ENCODE measurements at places on chromosomes 12 and 14.

DNA sequence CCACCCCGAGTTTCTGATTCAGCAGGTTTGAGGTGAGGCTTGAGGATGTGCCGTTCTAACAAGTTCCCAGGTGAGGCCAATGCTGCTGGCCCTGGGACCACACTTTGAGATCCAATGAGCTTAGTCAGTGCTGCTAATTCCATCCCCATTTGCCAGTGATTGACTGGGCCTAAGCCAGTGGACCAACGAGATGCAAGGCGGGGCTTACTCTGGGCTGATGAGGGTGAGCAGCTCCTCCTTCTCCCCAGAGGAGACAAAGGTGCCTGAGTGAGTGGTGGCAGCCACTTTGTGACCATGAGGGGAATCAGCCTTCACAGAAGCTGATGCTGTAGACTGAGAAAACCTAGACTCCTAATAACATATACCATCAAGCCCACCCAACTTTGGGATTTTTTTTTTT lies 23.1 kb upstream of the HNF1A start:
- no peak for DNase-seq

GRCh38 chr14:68140806-68141205 lies 321.2 kb downstream of the RAD51B start:
- no peak for DNase-seq

GRCh38 chr14:63435838-63436237 lies 107.3 kb downstream of the PPP2R5E start:
- DNase-seq = no peak

DNA sequence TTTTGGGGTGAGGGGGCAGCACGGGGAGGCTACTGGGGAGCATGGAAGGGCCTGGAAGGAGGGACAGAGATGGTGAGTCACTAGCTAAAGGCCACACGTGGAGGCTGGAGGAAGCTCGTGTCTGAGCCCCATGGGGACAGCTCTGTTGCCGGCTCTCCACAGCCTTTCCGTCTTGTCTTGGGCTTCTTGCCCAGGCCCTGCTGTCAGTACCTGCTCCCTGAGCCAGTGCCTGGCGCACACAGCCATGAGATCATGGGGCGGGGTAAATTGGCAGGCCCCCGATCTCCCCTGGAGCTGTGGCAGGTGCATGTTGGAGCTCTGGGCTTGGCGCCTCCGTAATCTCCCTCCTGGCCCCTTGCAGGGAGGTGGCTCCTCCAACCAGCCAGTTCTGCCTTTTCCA lies 16.1 kb upstream of the KRT80 start:
- no peak for DNase-seq

GRCh38 chr12:58174316-58174715 lies 232.9 kb downstream of the ATP23 start:
- DNase-seq = no peak

DNA sequence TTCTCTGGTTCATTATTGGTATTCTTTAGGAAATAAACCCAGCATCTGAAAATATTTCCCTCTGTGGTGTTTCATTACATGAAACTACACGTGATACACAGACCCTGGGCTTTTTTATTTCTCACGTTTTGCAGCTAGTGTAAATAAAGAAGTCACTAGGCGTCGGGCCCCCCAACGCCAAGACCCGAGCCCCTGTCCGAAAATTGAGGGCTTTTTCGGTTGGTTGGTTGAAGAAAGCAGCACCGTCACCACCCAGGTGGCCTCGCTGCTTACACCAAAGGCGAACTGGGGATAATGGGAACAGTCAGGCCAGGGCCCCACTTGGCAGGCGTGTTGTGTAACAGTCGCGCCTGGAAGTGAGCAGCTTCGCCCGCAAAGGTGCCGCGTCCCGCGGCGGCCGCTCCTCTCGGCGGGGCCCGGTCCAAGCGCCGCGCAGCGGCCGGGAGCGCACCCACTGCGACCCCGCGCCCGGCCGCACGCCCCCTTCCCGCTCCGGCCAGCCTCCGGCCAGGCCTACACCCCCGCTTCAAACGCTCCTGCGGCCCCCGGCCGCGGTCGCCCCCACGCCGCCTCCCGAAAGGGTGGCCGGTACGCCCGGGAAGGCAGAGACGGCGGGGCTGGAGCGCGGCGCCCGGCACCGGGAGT lies 1.2 kb downstream of the DUSP16 start:
- DNase-seq = no peak

DNA sequence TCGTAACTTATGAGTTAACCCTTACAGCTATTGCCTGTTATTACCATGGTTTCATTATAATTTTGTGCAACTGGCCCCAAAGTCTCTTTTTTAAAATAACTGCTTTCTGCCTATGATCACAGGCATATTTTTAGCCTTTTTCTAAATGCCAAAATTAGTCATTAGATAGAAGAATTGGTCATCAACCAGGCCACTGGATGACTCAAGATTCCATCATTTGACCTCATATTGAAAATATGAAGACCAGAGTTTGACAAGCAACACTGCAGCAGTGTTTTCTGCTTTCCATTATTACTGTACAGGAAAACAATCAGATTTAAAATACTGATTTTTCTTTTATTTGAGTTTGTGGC lies 54.7 kb upstream of the OTOGL start:
- DNase-seq = no peak

DNA sequence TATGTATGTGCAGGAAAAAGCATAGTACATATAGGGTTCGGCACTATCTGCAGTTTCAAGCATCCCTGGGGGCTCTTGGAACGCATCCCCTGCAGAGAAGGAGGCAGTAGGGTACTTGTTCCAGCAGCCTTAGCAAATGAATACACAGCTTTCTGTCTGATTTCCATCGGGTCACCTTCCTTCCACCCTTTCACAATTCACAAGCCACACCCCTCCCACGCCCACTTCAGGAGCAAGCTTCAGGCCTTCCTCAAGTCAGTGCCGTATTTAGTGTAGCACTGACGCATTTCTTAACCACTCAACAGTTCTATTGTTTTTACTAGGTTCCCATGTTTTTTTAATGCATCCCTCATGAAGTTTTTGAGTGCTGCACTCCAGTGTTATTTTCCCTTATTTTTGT lies 64.2 kb downstream of the CLMN start:
- DNase-seq = no peak

DNA sequence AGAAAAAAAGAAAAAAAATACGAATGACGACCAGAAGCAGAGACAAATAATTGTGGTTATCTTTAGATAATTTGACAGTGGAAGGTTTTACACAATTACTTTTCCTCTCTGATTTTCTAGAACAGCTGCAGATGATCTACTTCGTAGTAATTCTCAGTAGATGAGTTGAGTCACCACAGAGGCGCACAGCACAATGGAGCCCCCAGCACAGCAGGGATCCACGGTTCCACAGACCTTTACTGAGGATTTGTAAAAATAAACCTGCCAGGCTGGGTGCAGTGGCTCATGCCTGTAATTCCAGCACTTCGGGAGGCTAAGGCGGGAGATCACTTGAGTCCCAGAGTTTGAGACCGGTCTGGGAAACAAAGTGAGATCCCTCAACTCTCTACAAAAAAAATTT lies 29.3 kb downstream of the AMN start:
- DNase-seq = no peak

- no peak for DNase-seq
Measured at GRCh38 chr14:35368139-35368460, 36.4 kb downstream of the NFKBIA start.

DNA sequence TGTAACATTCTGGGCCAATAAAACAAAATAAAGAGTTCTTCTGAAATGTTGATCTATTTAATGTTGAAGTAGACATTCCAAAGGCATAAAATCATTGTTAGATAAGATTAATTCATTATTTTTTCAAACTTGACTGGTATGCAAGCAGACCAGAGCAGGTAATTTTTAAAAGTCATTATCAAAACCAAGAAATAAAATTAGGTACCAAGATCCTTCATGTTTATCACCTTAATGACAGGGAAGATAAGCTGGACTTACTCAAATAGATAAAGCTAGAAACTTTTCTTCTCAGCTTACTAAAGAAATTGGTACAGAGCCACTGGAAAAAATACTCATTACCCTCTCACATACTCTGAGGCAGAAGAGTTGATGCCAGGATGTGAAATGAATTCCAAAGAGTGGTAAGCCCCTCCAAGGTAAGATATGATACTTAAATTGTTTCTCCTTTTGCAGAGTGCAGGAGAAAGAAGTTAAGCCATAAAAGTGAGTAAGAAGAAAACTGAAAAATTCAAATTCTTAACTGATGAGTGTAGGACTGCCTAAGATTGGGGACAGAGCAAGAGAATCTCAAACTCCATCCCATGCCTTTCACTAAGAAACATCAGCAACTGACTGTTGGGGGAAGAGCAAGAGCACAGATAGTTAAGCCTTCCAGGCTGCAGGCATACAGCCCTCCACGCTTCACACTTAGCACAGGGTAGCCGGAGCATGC lies 111.9 kb downstream of the SLC41A2 start:
- DNase-seq = no peak

GRCh38 chr14:99134516-99135046 lies 137.4 kb downstream of the BCL11B start:
- DNase-seq = no peak

DNA sequence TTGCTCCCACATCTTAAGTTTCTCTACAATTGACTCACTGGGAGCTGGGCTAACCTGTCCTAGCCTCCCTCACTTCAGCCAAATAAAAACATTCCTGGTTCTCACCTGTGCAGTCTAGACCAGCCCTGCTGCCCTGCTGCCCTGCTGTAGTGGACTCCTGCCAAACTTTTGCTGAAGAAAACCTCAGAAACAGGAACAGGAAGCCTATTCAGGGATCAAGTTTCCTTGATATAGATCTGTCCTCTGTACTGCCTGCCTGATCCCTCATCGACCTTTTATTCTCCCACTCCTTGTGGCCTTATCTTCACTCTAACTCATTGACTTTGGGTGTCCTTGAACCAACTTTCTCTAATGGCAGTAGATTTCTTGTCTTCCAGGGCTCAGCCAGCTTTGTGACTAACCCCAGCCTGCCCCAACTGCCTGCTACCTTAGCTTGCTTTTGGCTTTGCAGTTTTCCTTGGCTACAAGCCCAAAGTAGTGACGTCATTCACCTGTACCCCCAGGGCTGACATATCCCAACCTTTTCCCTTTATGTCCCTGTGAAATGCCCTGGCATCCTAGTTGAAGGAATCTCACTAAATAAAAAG lies 234.8 kb downstream of the DUSP6 start:
- DNase-seq = no peak

DNA sequence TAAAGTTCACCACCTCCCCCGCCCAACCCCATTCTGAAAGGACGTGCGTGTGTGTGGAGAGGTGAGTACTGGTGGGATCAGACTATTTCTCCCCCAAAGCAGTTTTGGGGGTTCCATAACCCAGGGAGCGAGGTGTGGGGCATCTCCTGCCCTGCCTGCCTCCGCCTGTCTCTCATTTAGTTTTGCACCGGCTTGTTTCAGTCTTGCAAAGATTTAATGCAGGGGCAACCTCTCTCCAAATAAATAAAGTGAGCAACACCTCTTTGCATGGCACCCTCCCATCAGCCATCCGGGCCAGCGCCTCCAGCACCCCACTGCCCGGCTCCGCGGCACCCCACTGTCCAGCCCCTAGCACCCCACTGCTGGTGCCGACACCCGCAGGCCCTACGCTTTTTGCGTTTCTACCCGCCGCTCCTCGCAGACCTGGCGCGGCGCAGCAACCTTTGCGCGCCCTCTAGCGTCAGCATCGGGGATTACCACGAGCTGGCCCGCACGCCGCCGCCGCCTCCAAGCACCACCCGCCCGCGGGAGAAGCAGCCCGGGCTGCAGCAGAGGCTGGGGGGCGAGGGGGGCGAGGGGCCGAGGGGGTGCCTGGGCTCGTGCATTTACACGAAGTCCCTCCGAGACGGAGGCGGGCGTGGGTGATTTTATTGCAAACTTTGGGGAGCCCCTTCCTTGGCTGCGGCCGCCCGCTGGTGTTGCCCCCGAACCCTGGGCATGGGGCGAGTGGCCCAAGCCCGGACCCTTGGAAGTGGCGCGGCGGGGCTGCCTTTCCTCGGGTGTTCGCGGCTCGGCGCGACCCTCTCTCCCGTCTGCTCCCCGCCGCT lies 55.8 kb upstream of the VRK1 start:
- DNase-seq = peak; percentile 28

DNA sequence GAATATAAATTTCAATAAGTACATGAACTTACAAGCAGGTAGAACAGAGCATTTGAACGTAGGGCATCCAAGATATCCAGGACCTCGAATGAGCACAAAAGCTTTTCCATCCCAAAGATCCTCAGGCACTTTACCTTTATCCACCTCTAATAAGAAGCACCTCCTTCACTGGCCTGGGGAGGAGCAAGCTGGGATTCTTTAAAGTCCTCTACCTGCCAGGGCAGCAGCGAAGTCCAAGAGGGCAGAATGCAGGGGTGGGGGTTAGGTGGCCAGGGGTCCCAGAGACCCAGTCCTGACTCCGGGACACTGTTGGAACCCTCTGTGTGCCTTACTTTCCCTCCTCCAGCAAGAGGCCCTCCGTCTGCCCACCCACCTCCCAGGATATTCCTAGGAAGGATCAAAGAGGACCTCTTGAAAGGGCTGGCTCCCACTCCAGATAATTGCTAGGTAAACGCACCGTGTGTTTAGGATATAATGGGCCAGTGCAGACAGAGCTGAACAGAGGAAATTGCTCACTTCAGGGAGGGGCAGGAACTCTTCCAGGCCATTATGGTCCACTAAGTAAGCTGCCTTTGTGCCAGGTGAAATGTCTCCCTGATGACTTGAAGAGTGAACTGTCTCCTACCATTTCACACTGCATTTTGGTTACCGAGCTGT lies 68.1 kb downstream of the TTC9 start:
- DNase-seq = no peak

- DNase-seq = no peak
Measured at GRCh38 chr12:116890330-116890729, 9.1 kb upstream of the HRK start.

DNA sequence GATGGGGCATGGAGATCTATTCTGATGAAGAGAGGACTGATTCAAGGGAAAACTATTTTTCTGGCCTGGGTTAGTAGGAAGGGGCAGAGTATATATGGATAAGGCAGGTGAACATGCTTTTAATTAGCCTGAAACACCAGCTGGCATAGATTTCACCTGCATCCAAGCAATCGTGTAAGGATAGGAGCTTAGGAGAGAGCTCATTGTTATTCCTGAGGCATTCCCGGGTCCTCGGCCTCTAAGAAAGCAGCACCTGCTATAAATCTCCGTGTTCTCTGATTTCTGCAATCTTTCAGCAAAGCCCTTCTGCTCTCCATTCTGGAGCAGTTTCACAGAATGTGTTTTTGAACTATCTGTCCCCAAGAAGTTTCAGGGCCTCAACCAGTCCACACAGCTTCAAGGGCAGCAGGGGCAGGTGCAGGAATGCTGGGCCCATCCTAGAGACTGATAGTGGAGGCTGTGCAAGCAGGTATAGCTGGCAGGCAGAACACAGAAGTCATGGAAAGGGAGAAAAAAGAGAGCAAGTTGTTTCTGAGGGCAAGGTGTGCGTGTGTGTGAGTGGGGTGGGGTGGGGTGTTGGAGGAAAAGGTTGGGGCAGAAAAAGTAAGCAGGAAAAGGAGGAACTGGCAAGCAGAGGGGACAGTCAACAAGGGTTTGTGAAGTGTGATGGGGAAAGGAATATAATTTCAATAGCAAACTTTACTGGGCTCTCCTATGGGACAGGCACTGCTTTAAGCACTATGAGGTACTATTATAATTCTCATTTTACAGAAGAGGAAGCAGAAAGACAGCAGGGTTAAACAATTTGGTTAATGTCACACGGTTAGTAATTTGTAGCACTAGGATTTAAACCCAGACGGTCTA lies 203.7 kb upstream of the SSTR1 start:
- DNase-seq = no peak

Measured in KG1 (cell line).